ENCODE measurements at places on chromosomes 12 and 14.

DNA sequence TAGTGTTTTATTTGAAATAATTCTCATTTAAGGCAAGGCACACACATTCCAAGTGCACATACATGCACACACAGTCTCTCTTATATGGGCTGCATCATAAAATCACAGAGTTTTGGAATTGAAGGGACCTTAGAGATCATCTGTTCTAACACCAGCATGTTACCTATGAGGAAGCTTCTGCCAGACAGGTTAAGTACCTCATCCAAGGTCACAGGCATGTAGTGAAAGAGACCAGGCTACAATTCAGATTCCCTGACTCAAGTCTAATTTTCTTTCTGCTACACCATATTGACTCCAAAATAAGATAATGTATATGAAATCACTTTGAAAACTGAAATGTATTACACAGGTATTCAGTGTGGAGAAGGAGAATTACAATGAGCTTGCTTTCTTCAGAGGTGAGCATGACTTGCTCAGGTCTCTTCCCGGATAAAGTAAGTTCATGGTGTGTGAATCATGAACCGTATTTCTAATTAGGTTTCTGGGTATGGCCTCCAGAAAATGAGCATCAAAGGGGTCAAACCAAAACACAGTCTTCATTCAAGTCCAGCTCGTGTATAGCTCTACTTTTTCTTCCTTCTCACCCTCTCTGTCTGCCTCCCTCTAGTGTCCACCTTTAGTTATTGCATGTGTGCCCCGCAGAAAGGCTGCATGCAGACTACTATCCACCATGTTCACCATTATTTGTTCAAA lies 411.9 kb downstream of the FUT8 start:
- peak; percentile 33 for DNase-seq

- DNase-seq: no peak
Measured at GRCh38 chr14:42862114-42862513, 1255.4 kb downstream of the LRFN5 start.

- no peak for DNase-seq
Measured at GRCh38 chr14:52043690-52044089, 25.2 kb downstream of the NID2 start.

DNA sequence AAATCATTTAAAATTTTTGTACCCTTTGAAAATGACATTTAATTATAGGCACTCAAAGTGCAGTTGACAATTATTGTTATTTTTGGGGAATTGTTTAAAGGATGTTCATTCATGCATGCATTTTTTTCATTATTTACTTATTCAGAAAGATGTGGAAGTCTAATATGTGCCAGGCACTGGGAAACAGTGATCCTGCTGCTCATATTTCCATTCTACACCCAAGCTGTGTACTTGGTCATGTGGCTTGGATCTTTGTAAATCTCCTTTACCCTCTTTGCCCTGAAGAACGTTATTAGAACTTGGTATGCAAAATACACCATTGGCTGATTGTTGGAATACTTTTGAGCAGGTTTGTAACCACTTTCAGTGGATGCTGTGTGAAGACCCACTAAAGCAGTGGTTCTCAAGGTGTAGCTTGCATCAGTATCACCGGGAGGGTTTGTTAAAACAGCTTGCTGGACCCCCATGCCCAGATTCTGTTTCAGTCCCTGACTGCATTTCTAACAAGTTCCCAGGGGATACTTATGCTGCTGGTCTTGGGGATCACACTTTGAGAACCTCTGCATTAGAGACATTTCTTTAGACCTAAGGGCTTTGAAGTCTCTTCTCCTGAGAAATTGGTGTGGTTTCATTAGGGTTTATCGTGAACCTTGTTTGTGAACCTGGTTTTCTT lies 47.5 kb downstream of the PRKCH start:
- no peak for DNase-seq

GRCh38 chr12:6919588-6919987 lies 5.2 kb downstream of the ENO2 start:
- no peak for DNase-seq

GRCh38 chr14:95069018-95069417 lies 88.3 kb downstream of the DICER1 start:
- DNase-seq: no peak
